CD4-positive, alpha-beta T cell treated with Interleukin-10 for 1 hour (primary cell): ENCODE measurements at places on chromosomes 2 and 18.
A peak's percentile ranks its signal among the peaks of the same experiment; 100 is the strongest.

DNA sequence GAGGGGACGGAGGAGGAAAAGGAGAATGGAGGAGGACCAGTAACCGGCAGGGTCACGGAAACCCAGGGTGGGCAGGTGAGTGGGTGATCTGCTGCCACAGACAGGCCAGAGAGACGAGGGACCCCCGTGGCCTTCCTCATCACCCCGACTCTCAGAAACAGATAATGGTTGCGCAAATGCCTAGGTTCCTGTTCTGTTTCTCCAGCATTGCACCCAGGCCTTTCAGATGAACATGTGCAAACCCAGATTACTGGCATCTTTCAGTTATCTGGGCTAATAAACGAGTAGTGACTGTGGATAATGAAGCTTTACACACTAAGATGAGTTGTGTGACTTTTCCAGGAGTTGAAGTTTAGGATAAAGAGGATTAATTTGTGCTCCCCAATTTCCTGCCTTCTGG lies 46.5 kb downstream of the TET3 start:
- DNase-seq, result no peak

DNA sequence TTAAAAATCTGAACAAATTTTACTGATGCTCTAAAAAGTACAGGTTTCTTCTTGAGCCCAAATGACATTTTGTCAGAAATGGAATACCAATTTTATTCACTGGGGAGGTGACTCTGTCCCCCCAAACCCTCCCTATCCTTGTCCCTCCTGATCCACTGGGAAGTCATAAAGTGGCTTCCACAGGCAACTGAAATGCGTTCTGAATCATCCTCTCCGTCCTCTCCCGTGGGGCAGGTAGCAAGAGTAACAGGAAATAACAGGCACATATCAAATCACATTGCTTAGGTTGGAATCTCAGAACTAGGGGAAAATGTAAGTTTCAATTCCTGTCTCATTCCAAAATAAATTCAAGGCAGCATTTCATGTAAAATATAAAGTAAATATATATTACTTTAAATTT lies 44.5 kb downstream of the MYL12B start:
- no peak for DNase-seq

GRCh38 chr18:22523481-22523880 lies 105.8 kb upstream of the CTAGE1 start:
- DNase-seq, result no peak

- peak; percentile 96 for DNase-seq
Observed at GRCh38 chr2:240565333-240566202, 2.7 kb upstream of the RNPEPL1 start.

- DNase-seq, result no peak
Observed at GRCh38 chr18:61402726-61403125, 69.5 kb downstream of the CDH20 start.

DNA sequence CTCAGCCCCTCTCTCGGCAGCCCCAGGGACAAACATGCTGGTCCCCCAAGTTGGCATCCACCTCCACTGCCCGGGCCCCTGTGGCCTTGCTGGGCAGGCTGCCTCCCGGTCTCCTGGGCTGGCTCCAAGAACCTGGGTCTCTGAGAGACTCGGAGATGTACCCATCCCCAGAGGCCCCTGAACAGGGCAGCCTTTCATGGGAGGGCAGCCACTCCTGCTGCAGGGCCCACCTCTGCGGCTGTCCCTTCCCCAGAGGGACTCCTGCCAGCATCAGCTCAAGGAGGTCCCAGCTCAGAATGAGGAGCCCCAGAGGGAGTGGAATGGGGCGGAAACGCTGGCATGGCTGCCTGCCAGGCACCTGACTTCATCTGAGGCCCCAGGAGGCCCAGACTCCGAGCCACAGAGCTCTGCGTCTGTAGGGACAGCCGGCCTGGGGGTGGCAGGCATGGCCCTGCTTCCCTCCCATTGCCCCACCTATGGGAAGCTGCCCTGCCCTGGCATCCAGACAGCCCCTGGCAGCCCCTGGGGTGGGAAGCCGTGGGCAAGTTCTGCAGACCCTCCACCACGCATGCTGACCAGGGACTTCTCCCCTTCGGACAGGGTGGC lies 857 bp upstream of the CROCC2 start:
- no peak for DNase-seq

DNA sequence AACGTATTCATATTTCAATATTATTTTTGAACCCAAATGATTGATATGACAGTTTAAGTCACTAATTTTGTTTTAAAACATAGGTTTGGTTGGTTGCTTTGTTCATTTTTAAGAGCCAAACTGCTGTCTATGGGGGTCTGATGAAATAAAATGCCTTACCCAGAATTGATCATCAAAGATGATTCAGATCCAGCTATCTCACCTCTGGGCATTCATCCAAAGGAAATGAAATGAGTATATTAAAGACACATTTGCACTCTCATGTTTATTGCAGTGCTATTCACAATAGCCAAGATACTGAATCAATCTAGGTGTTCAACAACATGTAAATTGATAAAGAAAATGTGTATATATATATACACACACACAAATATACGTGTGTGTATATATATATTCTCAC lies 326.9 kb upstream of the GULP1 start:
- DNase-seq, result no peak

GRCh38 chr2:197931661-197932312 lies 127.4 kb downstream of the PLCL1 start:
- DNase-seq, result no peak

DNA sequence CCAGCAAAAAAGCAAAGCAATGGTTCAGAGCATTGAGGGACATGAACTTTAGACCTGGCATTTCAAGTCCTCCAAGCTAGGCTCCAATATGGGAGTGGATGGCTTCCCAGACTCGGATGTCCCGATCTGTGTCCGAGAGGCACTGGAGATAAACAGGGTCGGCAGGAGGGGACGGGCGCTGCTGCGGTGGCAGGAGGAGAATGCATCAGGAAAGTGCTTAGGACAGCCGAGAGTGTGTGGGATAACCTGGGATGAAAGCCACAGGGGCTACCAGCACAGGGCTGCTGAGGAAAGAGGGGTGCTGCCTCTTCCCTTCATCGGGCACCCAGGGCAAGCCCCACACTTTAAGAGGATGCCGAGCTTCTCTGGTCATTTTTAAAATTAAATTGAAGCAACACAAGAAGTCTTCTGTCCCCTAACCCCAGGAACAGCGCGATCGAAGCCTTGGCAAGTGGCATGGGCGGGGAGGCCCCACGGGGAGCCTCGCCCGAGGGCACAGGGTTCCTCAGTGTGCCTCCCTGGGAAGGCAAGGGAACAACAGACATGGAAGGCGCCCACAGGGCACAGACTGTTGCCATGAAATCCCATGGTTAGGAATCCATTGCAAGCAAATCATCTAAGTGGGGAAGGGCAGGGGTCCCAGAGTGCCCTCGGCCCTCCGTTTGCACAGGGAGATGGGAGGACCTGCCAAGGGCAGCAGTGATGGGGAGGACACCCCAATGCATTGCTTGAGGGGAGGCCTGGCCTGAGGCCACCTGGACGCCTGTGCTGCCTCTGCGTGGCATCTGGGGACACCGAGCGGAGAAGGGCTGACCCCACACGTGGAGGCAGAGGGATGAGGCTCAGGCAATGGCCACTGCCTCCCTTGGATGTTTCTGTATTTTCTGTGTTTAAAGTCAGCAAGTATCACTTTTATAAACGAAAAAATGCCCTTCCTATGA lies 78.5 kb upstream of the GPC1 start:
- DNase-seq, result no peak

DNA sequence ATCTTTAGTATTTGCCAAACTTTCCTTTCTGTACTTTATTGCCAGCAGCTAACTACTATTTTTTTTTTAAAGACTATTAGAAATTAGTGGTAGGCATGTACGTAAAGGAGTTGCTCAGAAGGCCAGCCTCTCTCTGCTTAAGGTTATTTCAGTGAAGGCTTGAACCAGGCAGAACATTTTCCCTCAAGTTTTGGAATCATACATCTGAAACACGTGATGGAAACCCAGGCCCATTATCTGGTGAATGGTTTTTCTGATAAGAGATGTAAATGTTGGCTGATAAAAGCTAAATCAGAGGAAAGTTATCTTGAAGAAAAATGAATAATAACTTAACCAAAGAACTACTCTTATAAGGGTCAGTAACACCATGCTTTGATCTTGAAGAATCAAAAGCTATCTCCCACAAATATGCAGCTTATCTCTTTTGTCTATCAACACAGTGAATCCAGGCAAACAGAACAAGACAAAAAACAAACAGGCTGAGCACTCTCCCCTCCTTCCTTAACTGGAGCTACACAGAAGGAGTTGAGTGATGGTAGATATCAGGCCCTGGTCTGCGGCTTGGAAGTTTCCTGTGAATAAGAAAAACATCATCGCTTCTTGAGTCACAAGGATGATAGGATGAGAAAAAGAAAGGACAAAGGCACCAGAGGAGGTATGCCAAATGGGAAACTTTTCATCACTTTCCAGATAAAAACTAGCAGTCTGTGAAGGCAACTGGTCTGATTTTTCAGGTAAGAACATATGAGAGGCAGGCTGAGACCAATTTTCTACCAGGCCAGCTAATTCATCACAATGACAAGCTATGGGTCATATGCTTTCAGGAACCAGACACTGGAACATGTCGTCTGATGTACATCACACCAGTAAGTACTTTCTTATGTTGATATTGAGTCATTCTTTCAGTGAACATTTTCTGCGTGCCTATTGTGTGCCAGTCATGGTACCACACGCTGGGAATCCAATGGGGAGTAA lies 88.4 kb upstream of the STK17B start:
- DNase-seq, result peak; percentile 54

- no peak for DNase-seq
Observed at GRCh38 chr18:3524706-3525105, 74.7 kb downstream of the TGIF1 start.

- DNase-seq, result no peak
Observed at GRCh38 chr18:43010611-43011010, 104.9 kb downstream of the RIT2 start.

GRCh38 chr2:121099329-121100290 lies 185.4 kb downstream of the TFCP2L1 start:
- DNase-seq, result no peak

- no peak for DNase-seq
Observed at GRCh38 chr2:11154016-11154922, 998 bp upstream of the SLC66A3 start.

DNA sequence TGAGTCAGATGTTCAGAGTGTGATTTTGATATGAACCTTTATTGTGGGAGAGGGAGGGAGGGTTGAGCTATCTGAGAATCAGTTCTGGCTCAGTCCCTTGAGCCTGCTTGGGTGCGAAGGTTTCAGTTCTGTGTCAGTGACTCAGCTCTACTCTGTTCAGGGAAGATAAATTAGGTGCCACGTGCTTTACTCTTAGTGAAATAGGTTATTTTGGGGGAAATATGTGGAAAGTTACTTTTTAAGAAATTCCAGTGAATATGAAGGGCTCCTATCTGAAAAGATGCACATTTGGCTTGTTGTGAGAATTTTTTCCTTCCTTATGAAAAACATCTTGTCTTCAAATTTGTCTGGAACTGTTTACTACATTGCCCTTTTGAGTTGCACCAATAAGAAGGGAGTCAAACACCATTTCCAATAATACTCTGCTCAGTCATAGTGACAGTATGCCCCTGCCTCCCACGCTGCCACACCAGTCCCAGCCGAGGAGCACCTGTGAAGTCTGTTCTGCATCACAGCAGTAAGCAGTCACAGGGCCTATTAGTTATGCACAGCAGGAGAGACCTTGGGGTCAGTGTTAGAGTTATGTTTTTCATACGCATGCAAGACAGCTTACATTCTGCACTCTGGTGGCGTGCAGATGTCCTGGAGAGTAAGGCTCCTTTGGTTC lies 32.8 kb upstream of the DNAH7 start:
- no peak for DNase-seq

DNA sequence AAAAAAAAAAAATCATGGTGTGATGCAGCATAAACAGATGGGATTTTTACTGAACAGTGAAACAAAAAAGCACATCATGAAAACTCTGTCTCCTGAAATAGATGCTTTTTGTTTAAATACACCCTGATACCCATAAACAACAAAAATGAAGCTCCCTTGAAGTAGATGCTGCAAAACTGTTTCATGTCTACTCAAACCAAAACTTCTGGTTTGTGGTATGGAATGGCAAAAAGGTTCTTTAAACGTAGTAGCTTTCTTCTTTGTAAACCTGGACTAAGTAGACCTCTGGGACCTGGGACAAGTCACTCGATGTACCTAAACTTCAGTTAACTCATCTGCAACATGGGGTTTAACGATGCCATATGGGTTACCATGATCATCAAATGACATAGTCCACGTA lies 64.4 kb upstream of the RAPH1 start:
- no peak for DNase-seq

GRCh38 chr18:61612517-61612916 lies 279.3 kb downstream of the CDH20 start:
- no peak for DNase-seq

GRCh38 chr2:209525834-209526281 lies 102.0 kb downstream of the MAP2 start:
- DNase-seq, result no peak

DNA sequence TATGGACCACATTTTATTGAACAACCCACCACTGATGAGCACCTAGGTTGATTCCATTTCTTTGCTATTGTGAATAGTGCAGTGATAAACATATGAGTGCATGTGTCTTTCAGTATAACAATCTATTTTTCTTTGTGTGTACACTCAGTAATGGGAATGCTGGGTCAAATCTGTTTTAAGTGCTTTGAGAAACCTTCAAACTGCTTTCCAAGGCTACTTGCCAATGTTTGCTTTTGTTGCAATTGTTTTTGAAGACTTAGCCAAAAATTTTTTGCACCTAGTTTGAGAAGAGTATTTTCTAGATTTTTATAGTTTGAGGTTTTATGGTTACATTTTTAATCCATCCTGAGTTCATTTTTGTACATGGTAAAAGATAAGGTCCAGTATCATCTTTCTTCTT lies 587.4 kb upstream of the SETBP1 start:
- DNase-seq, result no peak

GRCh38 chr2:238895361-238895882 lies 47.5 kb downstream of the TWIST2 start:
- DNase-seq, result no peak

DNA sequence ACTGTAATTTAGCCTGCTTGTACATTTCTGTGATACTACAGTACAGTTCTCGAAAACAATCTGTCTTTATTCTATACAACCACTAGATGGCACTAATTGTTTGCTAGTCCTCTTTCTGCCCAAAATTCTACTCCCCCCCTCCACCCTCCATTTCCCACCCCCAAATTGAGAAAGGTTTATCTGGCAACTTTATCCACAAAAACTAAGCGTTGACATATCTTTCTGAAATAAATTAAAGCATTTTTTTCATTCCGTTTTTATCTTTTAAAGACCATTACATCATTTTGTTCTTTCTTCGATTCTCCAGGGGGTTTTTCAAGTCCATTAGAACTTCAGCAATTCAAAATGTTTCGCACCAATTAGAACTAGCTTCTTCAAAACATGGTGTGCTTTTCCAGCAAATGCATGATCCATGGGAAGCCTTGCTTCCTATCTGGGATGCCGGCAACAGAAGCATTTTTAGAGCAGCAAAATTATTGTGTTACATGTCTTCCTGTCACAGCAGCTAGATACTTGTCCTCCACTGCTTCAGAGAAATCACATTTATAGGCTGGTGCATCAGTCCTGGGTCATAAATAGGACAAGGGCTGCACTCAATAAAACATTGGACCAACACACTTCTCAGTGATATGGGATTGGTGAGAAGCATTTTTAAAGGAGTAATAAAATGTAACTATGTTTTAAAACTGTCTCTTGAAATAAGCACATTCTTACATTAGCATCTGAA lies 241.3 kb downstream of the PAX3 start:
- no peak for DNase-seq
